Activated naive CD4-positive, alpha-beta T cell treated with anti-CD3 and anti-CD28 coated beads, Interleukin-2, amount 50 U/mL, for 16 hours (primary cell): ENCODE measurements at places on chromosomes 11 and 22.

GRCh38 chr11:7512525-7513233 lies 1.1 kb upstream of the PPFIBP2 start:
- no peak for DNase-seq

DNA sequence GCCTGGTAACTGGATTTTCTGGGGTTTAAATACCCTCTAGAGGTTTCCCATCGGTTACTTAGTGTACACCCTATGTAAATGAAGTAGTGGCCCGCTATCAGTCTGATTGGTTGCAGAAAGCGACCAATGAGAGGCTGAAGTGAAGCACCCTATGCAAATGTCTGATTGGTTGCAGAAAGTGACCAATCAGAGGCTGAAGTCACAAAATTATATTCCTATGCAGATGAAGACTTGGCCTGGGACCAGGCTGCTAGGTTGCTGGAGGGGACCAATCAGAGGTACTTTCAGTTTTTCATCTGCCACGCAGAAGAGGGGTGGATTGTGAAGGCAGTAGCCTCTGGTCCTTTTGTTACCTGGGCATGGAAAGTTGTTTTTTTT lies 134.8 kb downstream of the TBC1D22A start:
- no peak for DNase-seq

- no peak for DNase-seq
These were observed 55.4 kb upstream of the LINC01488 start for GRCh38 chr11:69425895-69426544.

DNA sequence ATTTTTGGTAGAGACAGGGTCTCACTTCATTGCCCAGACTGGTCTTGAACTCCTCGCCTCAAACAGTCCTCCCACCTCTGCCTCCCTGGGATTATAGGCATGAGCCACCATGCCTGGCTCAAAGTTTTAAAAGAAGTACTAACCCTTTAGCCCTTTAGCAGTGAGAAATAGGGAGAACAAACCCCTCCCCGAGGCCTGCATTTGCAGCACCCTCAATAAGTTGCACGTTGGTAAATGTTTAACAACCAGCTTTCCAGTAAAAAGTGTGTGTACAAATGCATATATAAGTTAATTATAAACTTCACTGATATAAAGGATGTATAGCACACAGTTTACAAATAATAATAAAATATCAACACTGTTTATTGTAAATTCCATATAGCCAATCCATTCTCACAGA lies 51.8 kb downstream of the PARVA start:
- DNase-seq: no peak

- no peak for DNase-seq
These were observed 2.3 kb downstream of the IFITM1 start for GRCh38 chr11:316031-316701.

DNA sequence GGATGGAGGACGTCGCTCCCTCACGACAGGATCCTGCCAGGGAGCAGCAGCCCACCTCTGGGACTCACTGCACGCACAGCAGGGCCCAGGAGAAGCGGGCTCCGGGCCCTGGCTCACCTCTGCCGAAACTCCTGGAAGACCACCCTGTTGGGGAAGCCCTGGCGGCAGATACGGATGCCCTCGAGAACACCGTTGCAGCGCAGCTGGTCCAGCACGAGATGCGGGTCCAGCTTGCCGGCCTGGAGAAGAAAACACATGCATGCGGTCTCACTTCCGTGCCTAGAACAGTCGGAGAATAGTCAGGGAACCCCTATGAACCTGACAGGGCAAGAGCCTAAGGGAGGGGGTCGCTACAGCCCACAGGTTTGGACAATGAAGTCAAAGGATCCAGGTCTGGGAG lies 52.9 kb downstream of the APOL1 start:
- no peak for DNase-seq

DNA sequence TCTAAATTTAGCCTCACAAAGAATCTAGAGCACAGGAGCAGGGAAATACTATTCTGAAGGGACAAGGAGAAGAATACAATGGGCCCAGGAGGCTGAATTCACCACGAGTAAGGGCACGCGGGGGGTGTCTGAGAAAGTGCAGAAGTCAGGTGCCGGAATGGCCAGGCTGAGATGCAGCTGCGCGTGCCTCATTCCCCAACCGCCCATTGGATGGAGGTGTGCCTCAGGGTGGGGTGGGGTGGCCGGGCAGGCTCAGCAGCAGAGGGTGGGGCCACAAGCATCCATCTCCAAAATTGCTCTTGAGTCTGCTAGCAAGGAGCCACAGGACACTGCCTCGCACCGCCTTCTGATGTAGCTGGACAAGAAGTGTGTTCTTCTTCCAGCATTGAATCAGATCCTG lies 387.0 kb downstream of the SHANK2 start:
- DNase-seq: no peak

- DNase-seq: peak; percentile 84
These were observed at the start of gene SBF2 for GRCh38 chr11:10293423-10294289. SBF2 (minus strand) TSS chr11:10294219; CDS start chr11:10294069, 150 bp downstream.

DNA sequence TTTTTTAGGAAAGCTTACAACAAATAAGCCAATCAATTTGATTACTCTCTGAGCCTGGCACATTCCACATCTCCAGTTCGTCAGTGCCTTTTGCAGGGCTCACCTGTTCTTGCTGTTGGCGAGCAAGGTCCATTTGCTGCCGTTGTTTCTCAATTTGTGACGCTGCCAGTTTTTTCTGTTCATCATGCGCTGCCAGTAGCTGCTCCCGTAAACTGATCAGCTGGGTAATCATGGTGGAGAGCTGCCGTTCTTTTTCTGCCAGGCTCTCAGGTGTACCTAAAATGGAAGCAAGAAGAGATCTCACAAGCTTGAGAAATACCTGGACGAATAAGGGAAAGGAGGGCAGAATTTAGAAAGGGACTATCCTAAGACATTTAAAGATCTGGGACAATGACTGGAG lies 169.7 kb downstream of the SOX6 start:
- no peak for DNase-seq

DNA sequence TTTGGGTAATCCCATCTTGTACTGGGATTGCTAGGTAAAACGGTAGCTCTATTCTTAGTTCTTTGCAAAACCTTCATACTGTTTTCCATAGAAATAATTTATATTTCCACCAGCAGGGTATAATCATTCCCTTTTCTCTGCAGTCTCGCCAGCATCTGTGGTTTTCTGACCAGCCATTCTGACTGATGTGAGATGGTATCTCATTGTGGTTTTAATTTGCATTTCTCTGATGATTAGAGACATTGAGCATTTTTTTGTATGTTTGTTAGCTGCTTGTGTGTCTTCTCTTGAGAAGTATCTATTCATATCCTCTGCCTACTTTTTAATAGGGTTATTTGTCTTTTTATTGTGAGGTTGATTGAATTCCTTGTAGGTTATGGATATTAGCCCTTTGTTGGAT lies 220.9 kb downstream of the PGR start:
- no peak for DNase-seq

- DNase-seq: no peak
These were observed 129.5 kb downstream of the ETS1 start for GRCh38 chr11:128457874-128458273.

DNA sequence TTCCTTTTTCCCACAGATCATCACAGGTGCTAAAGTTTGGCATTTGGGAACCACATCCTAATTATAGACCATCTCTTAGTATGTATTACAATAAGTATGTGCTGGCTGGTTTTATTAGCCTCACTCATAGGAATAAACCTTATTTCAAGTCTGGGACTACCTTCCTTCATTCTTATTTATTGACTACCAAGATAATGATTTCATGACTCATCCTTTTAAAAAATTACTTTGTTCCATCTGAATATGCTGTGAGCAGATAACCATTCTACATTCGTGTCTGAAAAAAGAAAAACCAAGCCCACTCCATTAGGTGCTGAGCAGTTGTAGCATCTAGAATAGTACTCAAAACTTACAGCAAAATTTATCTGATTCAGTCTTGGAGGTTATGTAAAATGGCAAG lies 12.3 kb downstream of the TNRC6B start:
- no peak for DNase-seq

DNA sequence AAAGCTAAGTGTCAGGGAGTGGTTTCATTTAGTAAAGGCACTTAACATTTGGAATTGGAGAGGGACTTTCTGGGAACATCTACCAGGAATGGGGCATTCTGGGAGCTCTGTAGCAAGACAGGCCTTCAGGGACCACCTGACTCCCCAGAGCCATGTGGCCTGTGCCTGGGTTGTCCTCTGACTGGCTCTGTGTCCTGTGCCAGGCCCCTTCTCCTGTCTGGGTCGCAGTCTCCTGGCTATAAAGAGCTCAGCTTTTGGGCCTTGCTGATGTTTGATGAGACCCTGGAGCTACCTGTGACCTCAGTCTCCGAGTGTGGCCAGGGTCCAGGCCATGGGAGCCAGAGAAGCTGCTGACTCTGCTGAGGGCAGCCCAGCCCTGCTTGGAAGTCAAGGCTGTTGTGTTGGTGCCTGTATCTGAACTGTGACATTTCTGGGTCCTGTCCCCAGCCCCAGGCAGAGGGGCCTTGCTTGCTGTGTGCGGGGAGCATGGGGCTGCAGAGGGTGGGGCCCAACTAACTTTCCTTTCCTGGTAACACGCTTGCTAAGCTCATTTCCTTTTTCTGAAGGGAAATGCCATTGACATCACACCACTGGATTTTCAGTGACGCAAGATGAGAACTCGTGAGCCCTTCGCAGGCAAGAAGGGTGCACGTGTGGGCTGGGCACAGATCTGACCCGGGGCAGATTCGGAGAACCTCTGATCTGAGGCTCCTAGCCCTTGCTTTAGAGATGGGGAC lies 41.3 kb downstream of the LRRC32 start:
- no peak for DNase-seq

DNA sequence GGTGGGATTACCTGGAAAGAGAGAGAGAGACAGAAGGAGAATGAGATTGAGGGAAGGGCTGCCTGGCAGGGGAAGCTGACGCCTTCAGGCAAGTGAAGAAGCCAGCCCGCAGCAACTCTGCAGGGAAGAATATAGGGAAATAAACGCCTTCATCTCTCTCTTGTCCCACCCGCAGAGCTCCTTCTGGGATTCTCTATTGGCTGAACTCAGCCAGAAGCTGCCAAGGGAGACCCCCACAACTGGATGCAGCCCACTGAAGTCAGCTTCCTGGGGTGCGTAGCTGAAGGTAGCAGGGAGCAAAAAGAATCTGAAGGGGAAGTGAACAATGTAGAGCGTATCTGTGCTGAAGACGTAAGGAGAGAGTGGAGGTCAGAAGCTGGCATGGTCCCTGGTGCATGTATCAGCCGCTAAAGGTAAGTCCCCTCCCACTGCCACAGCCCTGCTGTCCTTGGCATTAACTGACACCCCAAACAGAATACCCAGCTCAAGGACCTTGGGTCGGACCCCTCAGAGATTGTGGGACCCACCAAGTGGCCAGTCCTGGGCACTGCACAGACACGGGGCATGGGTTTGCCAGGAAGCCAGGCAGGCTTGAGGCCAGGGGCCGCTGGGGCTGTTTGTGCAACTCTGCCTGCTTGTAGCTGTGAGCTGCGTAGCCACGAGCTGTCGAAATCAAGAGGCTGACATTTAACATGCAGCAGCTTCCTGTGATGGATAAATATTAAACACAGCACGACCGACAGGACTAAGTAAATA lies 469.9 kb downstream of the MN1 start:
- no peak for DNase-seq

- DNase-seq: no peak
These were observed 12.2 kb downstream of the NCF4 start for GRCh38 chr22:36872866-36873498.

- DNase-seq: no peak
These were observed 1.6 kb downstream of the KCNK4 start for GRCh38 chr11:64292460-64293254.
